ENCODE measurements at places on chromosomes 2 and 18.
A peak's percentile ranks its signal among the peaks of the same experiment; 100 is the strongest.

- no peak for DNase-seq
These were observed 423.1 kb upstream of the CHST9 start for GRCh38 chr18:27608174-27608573.

DNA sequence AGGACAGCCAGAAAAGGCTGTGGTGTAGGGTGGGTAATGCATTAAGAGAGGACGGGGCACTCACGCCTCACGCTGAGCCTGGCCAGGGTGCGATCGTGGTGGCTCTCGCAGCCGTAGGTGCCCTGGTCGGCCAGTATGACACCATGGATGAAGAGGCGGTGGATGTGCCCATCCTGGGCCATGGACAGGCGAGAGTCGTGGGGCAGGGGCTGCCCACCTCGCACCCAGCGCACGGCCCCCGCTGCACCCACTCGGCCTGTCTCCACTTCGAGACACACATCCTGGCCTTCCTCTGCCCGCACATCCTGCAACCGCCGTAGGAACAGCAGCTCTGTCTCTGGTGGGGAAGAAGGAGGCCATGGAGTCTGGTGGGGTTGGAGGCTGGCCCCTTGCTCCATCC, 12.1 kb downstream of the TMEM198 start:
- no peak for DNase-seq

DNA sequence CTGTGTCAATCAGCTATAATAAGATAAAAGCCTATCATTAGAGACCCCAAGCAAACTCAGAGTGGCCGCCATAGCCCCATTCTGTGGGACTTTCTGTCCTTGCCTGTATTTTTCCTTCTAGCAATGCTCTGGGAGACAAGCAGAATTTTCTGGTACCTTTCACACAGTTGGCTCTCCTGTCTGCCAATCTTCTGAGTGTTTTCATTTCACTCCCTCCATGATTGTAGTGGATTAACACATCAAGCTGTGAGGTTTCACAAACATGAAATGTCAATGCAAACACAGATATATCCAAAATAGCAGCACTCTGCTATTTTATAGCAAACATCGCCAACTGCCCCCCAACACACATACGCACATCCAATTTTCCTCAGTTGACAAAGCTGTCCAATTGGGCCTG, 64.9 kb downstream of the C1D start:
- DNase-seq, result no peak

DNA sequence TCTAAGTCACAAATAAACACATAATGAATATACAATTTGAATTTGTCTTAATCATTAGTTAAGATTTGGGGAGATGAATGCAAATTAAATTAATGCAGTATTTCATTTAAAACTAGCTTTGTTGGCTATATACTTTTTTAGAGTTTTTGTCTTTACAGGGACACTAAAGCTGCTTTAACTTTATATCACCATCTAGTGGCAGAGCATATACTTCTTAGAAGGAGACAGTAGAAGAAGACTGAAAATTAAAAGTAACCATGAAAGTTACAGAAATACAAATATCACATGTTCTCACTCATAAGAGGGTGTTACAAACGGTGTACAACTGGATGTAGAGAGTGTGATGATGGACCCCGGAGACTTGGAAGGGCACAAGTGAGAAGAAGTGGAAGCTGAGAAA, 268.3 kb upstream of the NETO1 start:
- no peak for DNase-seq

DNA sequence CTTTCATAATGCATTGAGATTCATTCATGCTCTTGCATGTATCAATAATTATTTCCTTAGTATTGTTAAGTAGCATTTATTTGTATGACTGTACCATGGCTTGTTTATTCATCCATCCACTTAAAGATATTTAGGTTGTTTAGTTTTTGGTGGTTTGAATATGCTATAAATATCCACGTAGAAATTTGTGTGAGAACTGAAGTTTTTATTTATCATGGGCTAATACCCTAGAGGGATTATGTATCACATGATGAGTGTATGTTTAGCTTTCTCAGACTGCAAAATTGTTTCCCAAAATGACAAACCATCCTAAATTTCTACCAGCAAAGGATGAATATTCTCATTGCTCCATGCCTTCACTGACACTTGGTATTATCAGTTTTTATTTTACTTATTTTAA, 55.2 kb downstream of the CSRNP3 start:
- DNase-seq, result no peak

- peak; percentile 33 for DNase-seq
These were observed at the start of gene TNFRSF11A for GRCh38 chr18:62324917-62325805. TSS of gene TNFRSF11A (plus strand) at chr18:62325310. CDS start at chr18:62325353, 43 bp downstream.

GRCh38 chr2:47554311-47554905, 151.5 kb downstream of the MSH2 start:
- DNase-seq, result no peak

DNA sequence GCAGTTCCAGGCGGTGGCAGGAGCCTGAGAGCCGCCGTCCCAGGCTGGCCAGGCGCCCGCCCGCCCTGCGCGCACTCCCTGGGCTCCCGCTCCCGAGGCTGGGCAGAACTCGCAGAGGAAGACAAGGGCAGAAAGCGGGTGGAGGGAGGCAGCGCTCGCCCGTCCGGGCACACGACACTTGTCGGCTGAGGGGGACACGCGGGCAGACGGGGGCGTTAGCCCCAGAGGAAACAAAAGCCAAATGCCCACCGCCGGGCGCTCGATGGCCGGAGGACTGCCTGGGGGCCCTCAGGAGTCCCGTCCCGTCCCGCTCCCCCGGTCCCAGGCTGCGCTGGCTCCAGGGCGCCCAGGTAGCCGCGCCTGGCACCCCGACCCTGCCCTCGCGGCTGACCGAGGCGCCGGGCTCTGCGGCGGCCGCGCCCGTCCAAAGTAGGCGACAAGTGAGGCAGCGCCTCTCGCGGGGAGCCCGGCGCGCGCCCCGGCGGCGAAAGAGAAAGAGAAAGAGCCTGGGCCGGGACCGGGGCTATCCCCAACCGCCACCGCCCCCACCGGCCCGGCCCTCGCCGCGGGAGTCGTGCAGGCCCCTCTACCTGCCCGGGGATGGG, 491 bp downstream of the L3MBTL4 start:
- DNase-seq, result no peak

DNA sequence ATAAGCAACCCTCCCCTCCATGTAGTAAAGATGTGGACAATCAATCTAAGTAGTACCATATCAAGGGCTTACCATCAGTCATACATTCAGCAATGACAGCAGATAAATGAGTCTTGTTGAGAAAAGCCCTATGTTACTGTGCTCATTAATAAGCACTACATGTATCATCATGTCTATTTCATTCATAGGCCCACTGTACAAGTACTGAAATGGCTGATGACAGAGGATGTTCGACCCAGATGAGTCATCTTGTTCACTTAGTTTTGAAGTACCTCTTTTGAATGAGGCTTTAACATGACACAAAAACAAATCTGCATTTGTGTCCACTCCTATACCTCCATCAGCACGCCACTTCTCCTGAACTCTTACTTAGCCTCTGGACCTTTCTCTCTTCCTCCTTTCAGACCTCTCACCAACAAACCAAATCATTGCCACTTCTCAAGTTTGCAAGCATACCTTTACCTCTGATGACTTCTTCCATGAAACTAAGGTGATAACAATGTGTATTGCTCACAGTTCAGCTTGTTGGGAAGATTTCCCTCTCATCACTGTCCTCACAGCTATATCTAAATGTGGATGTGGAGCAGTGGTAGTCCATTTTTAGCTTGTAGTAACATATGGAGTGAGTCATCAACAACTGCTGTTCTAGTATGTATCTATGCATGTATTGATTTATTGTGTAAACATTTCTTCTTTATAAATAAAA, 921.0 kb upstream of the SLC39A10 start:
- no peak for DNase-seq

GRCh38 chr2:1550658-1551316, 137.5 kb downstream of the TPO start:
- peak; percentile 62 for DNase-seq

- no peak for DNase-seq
These were observed 173.1 kb downstream of the UXS1 start for GRCh38 chr2:106020821-106021661.

- no peak for DNase-seq
These were observed 103.0 kb upstream of the STK17B start for GRCh38 chr2:196274387-196274809.

GRCh38 chr18:79395761-79396404, at the start of gene NFATC1:
TSS of gene NFATC1 (plus strand) at chr18:79395930. CDS start at chr18:79396225, 295 bp downstream.
- DNase-seq, result peak; percentile 81

- DNase-seq, result no peak
These were observed 7.9 kb downstream of the PAX3 start for GRCh38 chr2:222290736-222291484.

DNA sequence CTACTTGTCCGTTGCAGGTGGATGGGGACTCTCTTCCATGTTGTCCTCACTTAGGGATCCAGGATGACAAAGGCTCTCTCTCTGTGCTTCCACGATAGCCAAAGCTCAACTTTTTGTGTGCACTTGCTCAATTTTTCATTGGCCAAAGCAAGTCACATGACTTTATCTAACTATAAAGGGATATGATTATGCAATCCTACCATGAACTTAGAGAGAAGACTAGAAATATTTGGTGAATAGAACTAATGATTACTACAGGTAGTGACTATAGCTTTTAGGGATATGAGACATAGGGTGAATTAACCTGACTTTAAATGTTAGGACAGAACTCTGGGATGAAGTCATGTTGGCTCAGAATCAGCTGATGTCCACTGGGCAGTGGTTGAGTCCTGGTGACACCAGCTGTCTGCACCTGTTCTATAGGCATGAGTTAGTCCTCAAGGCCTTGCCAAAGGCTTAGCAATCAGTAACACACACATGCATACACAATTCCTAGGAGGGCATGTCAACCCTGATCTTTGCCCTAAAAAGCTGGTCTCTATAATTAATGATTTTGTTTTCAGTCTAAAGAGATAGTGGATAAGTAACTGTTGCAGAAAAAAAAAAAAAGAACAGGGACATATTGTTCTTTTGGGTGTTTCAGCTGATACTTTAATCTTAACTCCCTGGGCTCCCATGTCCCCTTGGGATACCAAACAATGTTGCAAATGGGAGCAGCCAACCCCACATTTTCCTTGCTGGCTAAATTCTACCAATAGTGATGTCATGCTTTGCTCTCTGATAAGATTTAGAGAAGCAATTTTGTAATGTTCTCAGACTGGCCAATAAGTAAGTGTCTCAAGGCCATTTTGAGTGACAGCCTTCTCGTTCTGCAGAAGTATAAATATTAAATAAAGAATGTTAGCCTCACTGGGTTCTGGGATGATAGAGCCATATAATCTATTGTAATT, 12.5 kb upstream of the HK2 start:
- no peak for DNase-seq

DNA sequence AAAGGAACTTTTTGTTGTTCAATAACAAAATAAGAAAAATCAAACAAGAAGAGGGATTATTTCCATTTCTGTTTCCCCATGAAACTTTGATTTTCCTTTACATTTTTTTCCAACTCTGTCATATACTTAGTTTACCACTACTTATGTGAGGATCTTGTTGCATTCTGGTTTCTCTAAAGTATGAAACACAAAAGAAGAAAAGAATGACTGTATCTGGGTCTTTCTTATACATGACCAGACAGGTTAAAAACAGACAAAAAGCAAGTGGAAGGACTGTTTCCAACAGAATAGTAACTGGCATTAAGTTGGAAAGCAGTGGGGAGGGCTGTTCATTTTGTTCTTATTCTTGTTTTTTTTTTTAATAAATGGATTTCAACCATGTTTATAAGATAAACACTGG, 1207.8 kb upstream of the FAM98A start:
- DNase-seq, result no peak

- no peak for DNase-seq
These were observed 214.8 kb upstream of the HNRNPA3 start for GRCh38 chr2:176997792-176998169.

DNA sequence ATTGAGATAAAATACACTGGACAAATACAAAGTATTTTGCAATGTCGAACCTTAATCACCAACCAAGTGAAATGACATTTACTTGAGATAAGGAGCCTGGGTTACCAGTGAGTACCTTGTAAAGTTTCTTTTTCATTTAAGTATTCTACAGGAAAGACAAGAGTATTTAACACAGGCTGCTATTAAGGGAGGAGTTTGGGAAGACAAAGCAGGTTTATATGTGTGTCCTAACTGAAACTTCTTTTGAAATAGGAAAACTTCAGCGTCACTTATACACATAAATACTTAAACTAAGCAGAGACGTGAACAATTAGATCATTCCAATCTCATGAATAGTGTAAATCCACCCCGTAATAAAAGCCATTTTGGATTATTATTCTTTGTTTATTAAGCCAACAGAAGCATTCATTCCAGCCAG, 126.7 kb upstream of the CYP26B1 start:
- no peak for DNase-seq

GRCh38 chr2:36507408-36507812, 90.6 kb downstream of the FEZ2 start:
- peak; percentile 0 for DNase-seq

DNA sequence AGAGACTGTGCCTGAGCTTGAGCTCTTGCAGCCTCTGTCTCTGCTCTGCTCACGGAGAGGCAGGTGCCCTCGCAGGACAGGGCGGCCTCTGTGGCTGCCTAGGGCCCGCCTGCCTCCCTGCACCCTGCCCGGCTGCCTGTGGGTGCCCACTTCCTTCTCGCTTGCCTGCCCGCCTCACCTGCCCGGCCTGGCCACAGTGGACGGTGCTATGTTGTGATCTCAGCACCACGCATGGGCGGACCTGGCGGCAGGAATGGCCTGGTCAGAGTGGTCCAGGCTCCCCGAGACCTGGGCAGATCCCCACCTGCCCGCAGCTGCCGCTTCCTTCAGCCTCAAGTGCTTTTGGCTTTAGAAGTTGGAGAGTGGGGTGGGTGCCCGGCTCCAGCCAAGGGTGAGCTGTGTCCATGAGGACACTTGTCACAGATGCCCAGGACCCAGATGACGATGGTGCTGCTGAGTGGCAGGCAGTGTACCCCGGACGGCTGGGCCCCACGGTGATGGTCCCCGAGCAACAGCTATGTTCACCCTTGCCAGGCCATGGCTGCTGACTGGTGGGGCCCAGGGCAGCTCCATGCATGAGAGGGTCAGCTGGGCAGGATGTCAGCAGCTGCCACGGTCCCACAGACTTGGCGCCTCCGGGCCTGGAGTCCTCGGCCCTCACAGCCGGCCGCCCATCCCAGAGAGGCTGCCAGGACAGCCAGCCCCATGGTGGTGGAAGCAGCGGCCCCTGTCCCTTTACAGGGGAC, 25.3 kb downstream of the RTP5 start:
- no peak for DNase-seq

DNA sequence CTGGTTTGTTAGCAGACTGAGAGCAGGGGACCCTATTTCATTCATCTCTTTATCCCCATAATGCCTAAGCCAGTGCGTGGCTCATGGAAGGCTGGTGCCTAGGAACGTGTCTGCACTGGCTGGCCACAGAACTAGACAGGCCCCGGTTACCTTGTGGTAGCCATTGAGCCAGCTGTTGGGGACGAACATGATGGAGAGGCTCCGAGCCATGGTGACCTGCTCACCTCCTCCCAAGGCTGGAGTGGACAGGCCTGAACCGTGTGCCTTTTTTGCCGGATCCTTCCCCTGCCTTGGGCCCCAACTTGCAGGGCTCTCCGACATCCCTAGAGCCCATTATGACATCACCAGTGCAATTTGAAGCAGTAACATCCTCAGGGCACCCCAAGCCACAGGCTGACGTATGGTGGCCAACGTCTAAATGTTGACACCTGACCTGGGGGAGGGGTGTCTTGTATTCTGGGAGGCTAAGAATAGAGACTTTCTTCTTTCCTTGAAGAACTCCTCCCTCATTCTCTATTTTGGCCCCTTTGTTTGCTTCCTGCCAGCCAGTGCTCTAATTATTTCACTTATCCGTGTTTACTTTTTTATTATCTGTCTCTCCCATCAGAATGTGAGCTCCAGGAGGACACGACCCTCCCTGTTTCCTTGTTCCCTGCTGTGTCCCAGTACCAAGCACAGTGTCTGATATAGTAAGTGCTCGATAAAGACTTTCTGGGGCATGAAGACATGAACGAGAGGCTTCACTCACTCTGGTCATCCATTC, 12.2 kb upstream of the DNPEP start:
- DNase-seq, result no peak
